A375 (cell line): ENCODE measurements at places on chromosomes 7 and 10. TPM values are rescaled to one million over a fixed set of nuclear protein-coding genes. Genes with fewer than 3 reads are reported as not detected.

Gene SORCS1
- total RNA-seq = 6.6 and 9.8 TPM in 2 replicates

Gene CALCR
- not detected in 2 replicates for total RNA-seq

Gene SSC4D
- total RNA-seq = 0.64 and 0.75 TPM in 2 replicates

Gene NUTM2E
- total RNA-seq = not detected in 2 replicates

Gene SVIL
- total RNA-seq = 27.0 and 33.1 TPM in 2 replicates

Gene CCDC146
- total RNA-seq = 0.24 and 0.91 TPM in 2 replicates
